Right cardiac atrium (tissue), 5 donors: ENCODE measurements at places on chromosomes 16 and 17.

- DNase-seq = no peak
These were observed 438.2 kb downstream of the HS3ST4 start for GRCh38 chr16:26129997-26130396.

GRCh38 chr17:82465023-82465603 lies 6.6 kb downstream of the NARF start:
- no peak for DNase-seq

DNA sequence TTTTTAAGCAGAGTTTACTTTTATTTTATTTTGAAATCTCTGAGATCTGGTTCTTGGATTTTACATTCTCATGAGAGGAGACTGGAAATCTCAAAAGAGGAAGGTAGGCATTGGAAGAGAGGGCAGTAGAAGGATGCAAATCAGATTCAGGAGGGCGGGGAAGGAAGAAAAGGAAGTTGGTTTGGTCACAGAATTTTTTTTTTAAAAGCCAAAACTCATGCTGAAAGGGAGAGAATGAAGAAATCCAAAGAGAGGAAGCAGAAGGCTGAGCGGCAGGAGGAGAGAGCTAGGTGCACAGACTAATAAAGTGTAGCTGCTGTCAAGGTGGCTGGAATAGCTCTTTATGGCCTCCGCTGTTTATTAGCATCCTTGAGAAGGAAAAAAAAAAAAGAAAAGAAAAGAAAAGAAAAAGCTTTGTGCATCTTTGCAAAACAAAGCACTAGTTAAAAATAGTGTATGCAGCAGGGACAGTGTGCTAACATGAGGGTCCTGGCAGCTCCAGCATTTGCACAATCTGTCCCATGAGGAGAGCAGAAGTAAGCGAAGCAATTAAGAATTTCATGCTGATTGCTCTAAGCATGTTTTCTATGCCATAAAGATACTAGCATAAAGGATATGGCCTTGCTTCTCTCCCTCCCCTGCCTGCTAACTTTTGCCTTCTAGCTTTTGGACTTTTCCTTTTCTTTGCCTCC lies 194.2 kb downstream of the ZFHX3 start:
- no peak for DNase-seq

GRCh38 chr17:78716814-78717393 lies 65.2 kb downstream of the CYTH1 start:
- peak; percentile 89 for DNase-seq

GRCh38 chr17:32496395-32497073 lies 9.7 kb downstream of the CDK5R1 start:
- DNase-seq = no peak

- no peak for DNase-seq
These were observed 317.6 kb downstream of the CBLN1 start for GRCh38 chr16:48963901-48964615.

GRCh38 chr16:68357521-68357922 lies 46.7 kb downstream of the PRMT7 start:
- DNase-seq = peak; percentile 20

DNA sequence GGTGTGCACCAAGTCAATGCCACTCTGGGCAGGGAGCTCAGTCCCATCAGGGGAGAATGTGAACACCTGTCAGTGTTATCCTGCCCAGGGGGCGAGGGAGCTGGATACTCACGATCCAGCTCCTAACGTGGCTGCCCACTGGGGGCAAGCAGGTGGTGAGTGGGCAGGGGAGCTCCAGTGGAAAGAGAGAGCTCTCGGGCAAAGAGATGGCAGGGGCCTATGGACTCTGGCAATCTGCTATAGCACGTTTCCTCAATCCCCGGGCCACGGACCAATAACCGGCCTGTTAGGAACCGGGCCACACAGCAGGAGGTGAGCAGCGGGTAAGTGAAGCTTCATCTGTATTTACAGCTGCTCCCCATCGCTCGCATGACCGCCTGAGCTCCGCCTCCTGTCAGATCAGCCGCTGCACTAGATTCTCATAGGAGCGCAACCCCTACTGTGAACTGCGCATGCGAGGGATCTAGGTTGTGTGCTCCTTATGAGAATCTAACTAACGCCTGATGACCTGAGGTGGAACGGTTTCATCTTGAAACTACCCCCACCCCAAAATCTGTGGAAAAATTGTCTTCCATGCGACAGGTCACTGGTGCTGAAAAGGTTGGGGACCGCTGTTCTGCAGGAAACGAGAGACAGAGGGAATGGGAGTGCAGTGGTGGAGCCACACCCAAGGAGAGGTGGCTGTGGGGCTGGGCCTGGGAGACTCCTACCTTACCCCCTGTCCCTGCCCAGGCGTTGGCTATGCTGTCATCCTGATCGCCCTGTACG lies 15.6 kb downstream of the SLC6A2 start:
- no peak for DNase-seq

- DNase-seq = peak; percentile 78
These were observed 82.3 kb downstream of the ARHGAP23 start for GRCh38 chr17:38510421-38511149.
